Stimulated activated CD8-positive, alpha-beta memory T cell treated with anti-CD3 and anti-CD28 coated beads, Interleukin-4, amount 100 ng/mL, for 1 hour (primary cell): ENCODE measurements at places on chromosomes 3 and 15.

GRCh38 chr15:85381850-85382751 lies 1.7 kb downstream of the AKAP13 start:
- no peak for DNase-seq

- no peak for DNase-seq
Observed at GRCh38 chr3:9301798-9302197, 52.4 kb upstream of the SRGAP3 start.

DNA sequence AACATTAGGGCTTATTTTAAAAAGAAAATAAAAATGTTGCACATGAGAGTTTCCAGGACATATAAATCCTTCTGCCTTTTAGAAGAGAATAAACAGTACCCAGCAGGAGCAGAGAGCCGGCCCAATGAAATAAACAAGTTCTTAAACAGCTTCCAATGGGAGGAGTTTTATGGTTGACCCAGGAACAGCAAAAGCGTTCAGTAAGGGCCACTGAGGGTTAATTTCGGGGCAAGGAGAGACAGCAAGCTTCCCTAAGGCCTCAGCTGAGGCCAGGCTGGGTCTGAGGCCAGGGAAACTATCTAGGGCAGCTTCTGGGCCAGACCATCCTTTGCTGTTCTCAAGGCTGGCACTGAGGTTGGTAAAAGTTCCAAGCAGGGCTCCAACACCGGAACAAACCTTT lies 3.4 kb downstream of the PDZRN3 start:
- DNase-seq = no peak

GRCh38 chr3:131925571-131925970 lies 109.2 kb downstream of the CPNE4 start:
- DNase-seq = no peak

DNA sequence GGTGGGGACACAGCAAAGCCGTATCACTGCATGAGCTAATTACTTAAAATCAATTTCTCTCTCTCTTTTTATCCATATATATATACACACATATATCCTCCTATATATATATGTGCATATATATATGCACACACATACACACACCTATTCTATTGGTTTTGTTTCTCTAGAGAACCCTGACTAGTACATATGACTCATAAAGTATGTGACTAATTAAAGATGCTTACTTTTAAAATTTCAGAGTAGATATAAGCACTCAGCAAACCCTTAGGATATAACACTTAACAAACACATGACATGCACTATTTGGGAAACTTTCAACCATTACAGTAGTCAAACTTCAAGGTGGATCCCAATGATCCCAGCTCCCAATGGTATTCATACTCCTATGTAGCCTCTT lies 732.6 kb downstream of the ROBO2 start:
- DNase-seq = no peak

GRCh38 chr3:126521122-126521891 lies 2.6 kb upstream of the CHST13 start:
- DNase-seq = no peak

- no peak for DNase-seq
Observed at GRCh38 chr15:100981086-100981485, 61.9 kb downstream of the LRRK1 start.

DNA sequence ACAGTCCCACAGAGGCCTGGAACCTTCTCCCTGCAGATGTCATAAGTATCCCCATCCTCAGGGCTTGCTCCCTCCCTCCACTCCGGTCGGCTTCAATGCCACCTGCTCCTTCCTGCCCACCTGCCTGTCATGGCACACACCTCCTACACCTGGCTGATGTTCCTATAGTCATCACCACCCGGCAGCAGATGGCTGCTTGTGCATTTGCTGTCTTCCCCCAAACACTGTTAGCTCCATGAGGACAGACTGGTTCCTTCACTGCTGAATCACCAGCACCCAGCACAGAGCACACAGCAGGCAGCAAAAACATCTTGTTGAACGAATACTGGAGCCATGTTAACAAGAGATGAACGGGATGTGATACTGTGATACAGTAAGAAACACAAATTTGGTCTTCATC lies 14.8 kb downstream of the TARS3 start:
- DNase-seq = no peak

- no peak for DNase-seq
Observed at GRCh38 chr3:195558602-195559001, 15.5 kb upstream of the PPP1R2 start.

DNA sequence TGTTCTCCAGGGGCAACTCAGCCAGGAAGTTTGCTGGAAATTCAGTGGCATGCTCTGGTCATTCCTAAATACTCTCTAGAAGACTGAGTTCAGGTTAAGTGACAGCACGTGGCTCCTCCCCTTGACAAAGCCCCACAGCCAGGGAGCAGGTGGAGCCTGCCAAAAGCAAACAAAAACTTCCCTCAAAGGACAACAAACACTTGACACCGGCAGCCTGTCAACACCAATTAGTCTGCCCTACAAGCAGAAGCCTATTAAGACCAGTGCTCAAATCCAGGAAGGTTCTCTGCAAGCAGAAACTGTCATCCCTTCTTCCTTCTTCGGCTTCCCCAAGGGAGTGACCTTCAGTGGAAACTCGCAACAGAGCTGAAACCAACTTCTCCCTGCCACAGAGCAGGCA lies 5.0 kb downstream of the MEX3B start:
- DNase-seq = no peak
